Glutamatergic neuron (in vitro differentiated cells): ENCODE measurements at places on chromosomes 3 and 15. TPM values are rescaled to one million over a fixed set of nuclear protein-coding genes. Genes with fewer than 3 reads are reported as not detected.
A peak's percentile ranks its signal among the peaks of the same experiment; 100 is the strongest.

GRCh38 chr15:47725906-47726305 is 8.6 kb downstream of the SEMA6D start:
- peaks cover 5% of the 10 kb centered on the region for H3K27me3 ChIP-seq
- DNase-seq: no peak
- H3K4me1 ChIP-seq: peaks cover 75% of the 10 kb centered on the region
- H3K27ac ChIP-seq: peak overlapping the region; percentile 55
- H3K4me3 ChIP-seq: peak overlapping the region; percentile 68

- no peaks in the 10 kb centered on the region for H3K36me3 ChIP-seq
- no peak overlapping the region for H3K27ac ChIP-seq
- H3K27me3 ChIP-seq: peaks cover 12% of the 10 kb centered on the region
- no peak overlapping the region for H3K4me3 ChIP-seq
Measured at GRCh38 chr15:78932258-78932808, 12.5 kb downstream of the CTSH start.

KCNMB3 gene
- total RNA-seq: 2.5 TPM

RABL3 gene
- 12.6 TPM for total RNA-seq

AADACL2 gene
- total RNA-seq: not detected

ABHD10 gene
- 35.9 TPM for total RNA-seq

DNA sequence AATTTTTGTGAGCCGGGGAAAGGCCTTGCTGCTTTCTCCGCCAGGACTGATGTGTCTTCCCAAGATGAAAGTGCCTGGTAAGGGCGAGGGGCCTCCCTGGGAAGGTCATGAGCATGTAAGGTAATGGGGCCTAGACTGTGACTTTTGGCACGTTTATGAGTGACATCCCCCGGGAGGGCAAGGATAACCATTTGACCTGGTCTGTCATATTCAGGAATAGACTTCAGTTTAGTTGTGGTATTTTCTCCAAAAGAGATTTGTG is 631 bp upstream of the CNBP start:
- peaks cover 15% of the 10 kb centered on the region for H3K27me3 ChIP-seq
- peak overlapping the region; percentile 88 for H3K27ac ChIP-seq
- peak; percentile 25 for DNase-seq
- H3K36me3 ChIP-seq: no peaks in the 10 kb centered on the region

GRCh38 chr15:73937726-73938125 is 11.5 kb downstream of the LOXL1 start:
- no peak overlapping the region for H3K27ac ChIP-seq
- H3K4me1 ChIP-seq: peaks cover 52% of the 10 kb centered on the region
- no peak for DNase-seq
- H3K27me3 ChIP-seq: peaks cover 12% of the 10 kb centered on the region

GRCh38 chr3:9944271-9944670 is 7.9 kb downstream of the PRRT3 start:
- no peak for DNase-seq
- H3K4me3 ChIP-seq: no peak overlapping the region
- no peaks in the 10 kb centered on the region for H3K36me3 ChIP-seq
